Effector CD4-positive, alpha-beta T cell (primary cell): ENCODE measurements at places on chromosomes 7 and 10.
A peak's percentile ranks its signal among the peaks of the same experiment; 100 is the strongest.

- no peak for DNase-seq
Observed at GRCh38 chr10:88946200-88946599, 6.4 kb downstream of the ACTA2 start.

DNA sequence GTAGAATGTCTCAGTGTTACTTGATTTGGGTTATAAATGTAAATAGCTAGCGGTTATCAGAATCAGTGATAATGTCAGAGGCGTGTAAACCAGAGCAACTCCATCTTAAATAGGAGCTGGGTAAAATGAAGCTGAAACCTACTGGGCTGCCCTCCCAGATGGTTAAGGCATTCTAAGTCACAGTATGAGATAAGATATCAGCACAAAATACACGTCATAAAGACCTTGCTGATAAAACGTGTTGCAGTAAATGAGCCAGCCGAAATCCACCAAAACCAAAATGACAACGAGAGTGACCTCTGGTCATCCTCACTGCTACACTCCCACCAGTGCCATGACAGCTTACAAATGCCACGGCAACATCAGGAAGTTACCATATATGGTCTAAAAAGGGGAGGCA is 172.3 kb downstream of the CHRM2 start:
- DNase-seq, result no peak

DNA sequence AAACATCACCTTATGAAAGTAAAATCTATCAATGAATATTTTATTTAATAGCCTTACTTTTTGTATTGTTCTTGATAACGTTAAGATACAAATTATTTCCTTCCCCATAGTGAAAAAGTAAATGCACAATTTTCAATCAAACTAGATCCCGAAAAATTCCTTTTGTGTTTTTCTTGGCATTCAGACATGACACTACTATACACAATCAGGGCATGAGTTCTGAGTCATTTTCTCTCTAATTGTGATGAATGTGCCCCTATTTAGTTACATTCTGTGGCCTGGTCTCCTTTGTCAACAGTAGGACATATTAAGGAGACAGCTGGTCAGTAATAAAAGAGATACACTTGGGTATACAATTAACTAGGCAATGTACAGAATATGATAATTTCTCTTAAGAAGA is 19.8 kb downstream of the COL1A2 start:
- no peak for DNase-seq

- no peak for DNase-seq
Observed at GRCh38 chr10:112711366-112711765, 238.7 kb upstream of the TCF7L2 start.

GRCh38 chr7:96059075-96059474 is 262.8 kb downstream of the SLC25A13 start:
- no peak for DNase-seq

GRCh38 chr10:71059943-71060342 is 152.4 kb upstream of the UNC5B start:
- DNase-seq, result no peak

GRCh38 chr10:11578802-11579255 is 32.6 kb downstream of the USP6NL start:
- no peak for DNase-seq

- DNase-seq, result peak; percentile 24
Observed at GRCh38 chr7:7944619-7945282, 23.8 kb upstream of the GLCCI1 start.

- no peak for DNase-seq
Observed at GRCh38 chr7:155373359-155374273, 75.9 kb downstream of the INSIG1 start.

DNA sequence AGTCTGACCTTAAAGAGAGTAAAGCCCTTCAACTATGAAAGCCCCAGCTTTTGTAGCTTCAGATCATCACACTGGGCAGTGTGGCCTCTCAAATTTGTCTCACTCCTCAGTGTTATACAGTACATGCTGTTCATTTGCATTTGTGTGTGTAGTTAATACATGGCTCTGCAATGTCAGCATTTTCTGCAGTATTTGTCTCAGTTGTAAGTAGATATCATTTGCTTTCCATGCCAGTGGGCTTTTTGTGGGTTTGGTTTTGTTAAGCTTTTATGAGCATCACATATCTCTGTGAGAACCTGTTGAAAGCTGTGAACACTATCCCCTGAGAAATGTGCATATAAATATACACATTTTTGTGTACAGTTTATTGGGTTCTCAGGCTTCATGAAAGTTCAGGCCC is 57.0 kb downstream of the ZNF277 start:
- DNase-seq, result no peak

- no peak for DNase-seq
Observed at GRCh38 chr7:110780712-110781111, 310.2 kb upstream of the LRRN3 start.

DNA sequence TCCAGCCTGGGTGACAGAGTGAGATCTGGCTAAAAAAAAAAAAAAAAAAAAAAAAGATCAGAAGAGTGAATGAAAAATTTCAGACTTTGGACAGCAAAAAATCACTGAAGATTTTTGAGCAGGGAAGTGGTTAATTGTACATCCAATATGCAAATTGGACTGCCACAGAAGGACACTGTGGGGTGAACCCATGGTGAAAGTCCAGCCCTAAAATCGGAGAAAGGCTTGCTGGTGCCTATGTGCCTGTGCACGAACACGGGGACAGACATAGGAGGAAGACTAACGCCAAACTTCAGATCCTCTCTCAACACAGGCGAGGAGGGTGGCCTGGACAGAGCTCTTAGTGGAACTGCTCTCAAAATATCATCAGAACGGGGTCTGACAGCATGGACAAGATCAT is 65.5 kb downstream of the FAM171A1 start:
- DNase-seq, result no peak

- no peak for DNase-seq
Observed at GRCh38 chr10:397321-398068, 262.2 kb downstream of the ZMYND11 start.

GRCh38 chr10:11612021-11613001 is 861 bp upstream of the USP6NL start:
- DNase-seq, result no peak

DNA sequence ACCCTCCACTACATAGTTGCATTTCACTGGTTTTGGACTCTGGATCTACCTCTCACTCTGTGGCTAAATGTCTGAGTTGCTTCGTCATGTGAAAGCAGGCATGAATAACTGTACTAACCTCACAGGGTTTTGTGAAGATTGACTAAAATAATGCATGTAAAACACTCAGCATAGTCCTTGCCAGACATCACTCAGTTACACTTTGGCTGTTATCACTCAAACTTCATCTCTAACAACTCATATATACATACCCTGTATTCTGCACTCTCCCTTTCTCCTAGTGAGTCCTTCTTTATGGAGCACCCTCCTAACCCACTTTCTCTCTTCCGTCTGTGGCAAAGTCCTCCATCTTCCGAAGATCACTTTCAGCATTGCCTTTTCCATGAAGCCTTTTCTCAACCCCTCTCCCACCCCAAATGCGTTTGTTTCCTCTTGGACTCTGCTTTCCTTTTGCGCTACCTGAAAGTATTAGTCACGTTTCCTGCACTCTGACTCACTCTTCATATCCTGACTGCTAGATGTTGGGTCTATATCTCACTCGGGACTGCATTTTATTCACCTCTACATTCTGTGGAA is 72.6 kb downstream of the OSBPL3 start:
- peak; percentile 12 for DNase-seq

- DNase-seq, result no peak
Observed at GRCh38 chr7:29749701-29750321, 56.5 kb upstream of the WIPF3 start.

DNA sequence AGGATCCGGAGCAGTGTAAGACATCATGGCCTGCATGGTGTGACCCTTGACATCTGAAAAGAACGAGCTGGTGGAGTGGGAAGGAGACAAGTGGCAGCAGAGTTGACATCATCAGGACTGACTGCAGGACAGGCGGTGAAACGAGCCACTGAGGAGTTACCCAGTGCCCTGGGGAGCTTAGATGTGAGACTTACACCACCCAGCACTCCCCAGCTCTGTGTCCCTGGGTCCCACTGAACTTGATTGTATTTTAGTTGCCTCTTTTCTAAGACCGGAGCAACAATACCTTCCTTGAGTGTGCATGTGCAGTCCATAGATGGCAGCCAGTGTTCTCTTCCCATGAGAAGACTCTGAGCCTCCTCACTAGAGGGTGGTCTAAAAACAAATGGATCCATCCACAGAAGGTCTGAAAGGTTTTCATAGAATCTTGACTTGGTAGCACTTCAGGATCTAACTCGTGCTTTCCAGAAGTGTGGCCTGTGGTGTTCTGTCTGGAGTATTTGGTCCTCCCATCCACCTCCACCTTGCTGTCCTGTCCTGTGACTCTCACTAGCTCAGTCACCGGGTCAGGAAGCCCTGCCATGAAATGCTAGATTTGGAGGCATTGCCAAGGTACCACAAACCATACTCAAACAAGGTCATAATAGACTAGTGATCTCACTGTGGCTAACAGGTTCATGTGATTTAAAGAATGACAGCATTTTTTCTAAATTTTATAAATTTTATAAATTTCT is 59.0 kb downstream of the IKZF1 start:
- DNase-seq, result no peak

GRCh38 chr7:45591101-45591906 is 17.1 kb downstream of the ADCY1 start:
- DNase-seq, result no peak

DNA sequence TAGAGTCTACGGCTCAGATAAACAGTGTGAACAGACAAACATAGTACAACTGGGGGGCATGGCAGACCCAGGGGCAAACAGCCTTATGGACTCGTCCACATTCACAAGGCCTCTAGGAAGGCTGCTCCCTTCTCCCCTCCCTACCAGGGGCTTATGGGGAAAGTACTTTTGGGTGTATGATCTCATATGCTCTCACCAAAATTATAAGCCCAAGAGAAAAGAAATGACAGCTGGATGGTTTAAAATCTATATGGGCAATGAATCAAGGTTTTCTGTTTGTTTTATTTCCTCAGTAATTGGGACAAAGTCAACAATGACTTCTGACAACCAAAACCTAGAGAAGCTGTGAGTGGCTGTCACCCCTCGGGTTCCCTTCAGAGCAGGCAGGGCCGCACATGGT is 144.4 kb downstream of the PKD1L1 start:
- no peak for DNase-seq

GRCh38 chr7:151648429-151648828 is 128.7 kb upstream of the RHEB start:
- no peak for DNase-seq

GRCh38 chr10:114711869-114712250 is 53.8 kb upstream of the ABLIM1 start:
- DNase-seq, result no peak

DNA sequence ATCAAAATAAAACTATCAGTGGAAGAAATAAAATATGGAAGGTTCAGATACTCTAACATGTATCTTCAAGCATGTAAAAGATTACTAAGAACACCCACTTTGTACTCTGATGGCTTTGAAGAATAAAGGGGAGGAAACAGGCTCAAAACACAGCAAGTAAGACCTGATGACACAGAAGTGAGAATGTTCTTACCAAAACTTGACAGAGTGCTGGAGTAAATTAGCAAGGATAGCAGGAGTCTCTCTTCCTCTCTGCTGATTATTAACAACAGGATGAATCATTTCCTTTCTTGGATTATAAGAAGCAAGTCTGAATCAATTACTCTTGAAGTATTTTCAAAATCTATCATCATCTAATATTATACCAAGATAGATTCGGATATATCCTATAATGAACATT is 47.5 kb downstream of the GLI3 start:
- DNase-seq, result no peak

DNA sequence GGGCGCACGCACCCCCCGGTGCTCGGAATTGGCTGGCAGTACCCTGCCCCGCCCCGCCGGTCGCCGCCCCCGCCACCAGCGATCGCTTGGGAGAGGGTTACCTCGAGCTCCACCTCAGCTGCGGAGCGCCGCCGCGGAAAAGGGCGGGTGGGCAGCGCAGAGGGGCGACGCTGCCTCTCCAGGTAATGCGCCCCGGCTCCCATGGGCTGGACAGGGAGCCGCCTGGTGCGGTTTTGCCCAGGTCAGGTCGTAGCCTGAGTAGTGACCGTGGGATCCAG is 1.3 kb downstream of the PFKFB3 start:
- DNase-seq, result peak; percentile 37

- no peak for DNase-seq
Observed at GRCh38 chr7:158477866-158478265, 109.8 kb downstream of the PTPRN2 start.

DNA sequence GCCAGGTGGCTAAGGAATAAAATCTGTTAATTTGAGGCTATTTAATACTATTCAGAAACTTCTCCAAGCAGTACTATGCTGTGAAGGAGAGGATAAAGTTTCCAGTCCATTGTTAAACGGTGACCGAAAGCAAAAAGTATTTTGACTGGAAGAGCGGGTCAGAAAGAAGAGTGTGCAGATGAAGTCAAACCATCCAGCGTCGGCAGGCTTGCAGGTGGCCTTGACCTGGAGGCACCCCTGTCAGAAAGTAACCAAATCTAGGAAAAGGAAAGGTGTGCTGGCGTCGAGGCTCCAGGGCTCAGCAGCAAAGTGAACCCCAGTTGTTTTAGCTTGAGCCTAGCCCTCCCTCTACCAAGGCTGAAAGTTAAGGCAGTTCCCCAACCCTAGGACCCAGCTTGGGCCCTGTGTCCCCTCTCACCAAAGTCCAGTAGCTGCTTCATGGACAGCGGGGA is 544 bp downstream of the PDK4 start:
- DNase-seq, result no peak

GRCh38 chr10:113084031-113084430 is 134.0 kb downstream of the TCF7L2 start:
- DNase-seq, result no peak

DNA sequence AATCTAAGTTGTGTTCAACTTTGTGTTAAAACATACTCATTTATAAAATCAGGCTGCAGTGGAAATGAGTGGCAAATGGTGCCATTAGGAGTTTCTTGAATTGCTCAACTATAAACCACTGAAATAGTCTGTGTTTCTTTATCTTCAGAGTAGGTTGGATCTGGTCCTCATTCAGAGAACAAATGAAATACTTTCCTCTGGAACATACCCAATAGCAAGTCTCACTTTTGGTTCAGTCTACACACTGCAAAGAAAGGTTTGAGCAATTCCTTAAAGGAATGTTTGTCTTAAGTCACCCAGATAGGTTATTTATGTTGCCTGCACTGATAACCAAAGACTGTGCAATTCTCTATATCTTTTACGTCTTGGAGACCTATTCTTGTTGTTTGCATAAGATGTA is 62.5 kb downstream of the ABCB4 start:
- no peak for DNase-seq

GRCh38 chr7:121351682-121352081 is 22.9 kb downstream of the WNT16 start:
- no peak for DNase-seq
